ENCODE measurements at places on chromosomes 7 and 10.
A peak's percentile ranks its signal among the peaks of the same experiment; 100 is the strongest.

- no peak for DNase-seq
Measured at GRCh38 chr10:125118011-125118611, 42.3 kb downstream of the CTBP2 start.

DNA sequence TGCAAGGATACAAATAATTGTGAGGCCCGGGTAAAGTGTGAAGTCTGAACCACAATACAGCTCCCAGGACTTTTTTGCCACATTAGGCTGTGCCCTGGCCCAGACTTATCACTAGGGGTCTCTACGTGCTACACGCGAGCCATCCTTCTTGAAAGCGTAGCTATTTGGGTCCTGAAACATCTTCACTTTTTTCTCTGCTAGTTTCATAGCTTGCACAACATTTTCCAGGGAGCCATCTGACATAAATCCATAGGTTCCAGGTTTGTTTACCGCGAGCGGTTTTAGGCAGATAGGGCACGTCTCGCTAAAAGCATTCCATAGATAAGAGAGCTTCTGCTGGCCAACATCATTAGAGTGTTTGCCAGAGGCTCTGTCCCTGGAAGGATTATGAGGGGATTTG, 226.5 kb downstream of the RPS24 start:
- DNase-seq, result no peak

DNA sequence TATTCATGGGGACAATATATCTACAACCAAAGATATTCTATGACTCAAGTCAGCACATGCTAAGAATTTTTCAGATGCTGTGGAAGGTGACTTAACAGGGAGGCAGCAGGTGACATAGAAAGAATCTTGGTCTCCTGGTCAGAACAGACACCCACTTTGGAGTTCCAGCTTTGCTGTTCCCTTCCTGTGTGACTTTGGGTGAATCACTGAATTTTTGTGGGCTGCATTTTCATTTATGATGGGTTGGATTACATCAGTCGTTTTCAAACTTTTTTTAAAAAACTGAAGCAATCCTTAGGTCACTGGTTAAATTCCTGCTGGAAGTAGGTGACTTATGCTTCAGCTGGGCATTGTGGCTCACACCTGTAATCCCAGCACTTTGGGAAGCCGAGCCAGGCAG, 24.9 kb downstream of the RGR start:
- peak; percentile 72 for DNase-seq

DNA sequence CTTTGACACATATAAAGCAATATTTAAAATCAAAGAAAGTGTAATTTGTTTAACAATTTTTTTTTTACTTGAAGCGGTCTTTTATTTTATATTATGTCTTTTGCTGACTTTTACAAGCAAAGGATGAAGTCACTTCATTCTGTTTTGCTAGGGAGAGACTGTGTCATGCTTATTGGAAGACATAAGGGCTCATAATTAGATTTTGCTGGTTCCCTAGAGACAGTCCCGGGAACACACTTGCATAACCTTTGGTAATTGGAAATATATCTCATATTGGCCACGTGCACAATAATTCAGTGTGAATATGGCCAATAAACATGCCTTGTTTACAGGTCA, 448 bp upstream of the NET1 start:
- no peak for DNase-seq
